ENCODE measurements at places on chromosomes 3 and 15.
A peak's percentile ranks its signal among the peaks of the same experiment; 100 is the strongest.

DNA sequence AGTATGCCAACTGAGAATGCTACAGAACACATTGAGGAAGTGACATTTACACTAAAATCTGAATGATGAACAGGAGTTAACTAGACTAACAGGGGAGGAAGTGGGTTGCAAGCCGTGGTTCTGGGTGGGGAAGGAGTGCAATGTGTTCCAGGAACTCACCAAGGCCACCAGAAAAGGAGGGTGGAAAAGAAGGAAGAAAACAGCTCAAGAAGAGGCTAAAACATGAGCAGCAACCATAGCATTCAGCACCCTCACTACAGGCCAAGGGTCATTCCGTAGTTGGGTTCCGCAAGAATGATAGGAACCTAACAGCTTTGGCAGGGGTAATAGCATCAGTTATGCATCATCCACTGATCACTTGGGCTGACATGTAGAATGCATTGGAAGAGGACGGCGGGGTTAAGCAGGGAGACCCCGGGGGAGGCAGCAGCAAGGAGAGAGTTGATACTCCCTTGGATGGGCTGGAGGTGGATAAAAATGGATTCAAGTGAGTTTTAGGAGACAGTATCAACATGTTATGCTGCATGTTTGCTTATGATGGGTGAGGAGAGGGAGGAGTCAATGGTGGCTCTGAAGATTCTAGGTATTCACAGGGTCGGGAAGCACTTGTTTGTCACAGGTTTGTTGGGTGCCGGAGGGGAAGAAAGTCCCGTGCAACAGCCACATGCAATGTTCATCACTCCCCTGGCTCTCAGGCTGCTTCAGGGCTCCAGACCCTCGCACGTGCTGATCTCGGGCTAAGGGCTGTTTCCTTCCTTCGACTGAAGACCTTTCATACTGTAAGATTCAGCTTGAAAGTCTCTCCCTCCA is 53.2 kb downstream of the LIPC start:
- no peak for DNase-seq

GRCh38 chr15:63180746-63181145 is 8.7 kb upstream of the RAB8B start:
- DNase-seq: no peak

DNA sequence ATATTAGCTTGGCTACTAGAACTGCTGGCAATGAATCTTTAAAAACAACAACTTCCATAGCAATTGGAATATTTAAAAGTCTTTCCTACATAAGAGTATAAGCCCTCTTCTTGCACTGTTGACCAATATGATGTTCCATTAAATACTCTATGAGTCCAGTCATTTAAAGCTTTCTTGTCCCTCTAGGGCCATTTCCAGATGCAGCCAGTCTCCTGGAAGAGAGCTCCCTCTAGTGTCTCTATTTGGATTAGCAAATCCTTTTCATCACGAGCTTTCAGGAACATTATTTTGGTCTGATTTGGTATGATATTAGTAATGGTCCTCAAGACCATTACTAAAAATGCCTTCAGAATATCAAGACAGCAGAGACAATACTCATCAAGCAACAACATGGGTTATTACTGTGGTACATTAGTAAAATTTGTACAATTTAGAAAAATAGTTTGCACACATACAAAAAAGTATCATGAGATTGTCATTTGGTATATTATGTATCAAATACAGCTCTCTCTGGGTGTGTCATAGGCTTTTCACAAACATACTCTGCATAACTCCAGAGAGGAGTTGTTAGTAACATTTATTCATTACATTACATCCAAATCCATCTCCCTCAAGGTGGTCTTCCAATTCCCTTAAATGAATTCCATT is 101.3 kb downstream of the DPH6 start:
- no peak for DNase-seq

- no peak for DNase-seq
Measured at GRCh38 chr3:190012314-190012782, 108.3 kb downstream of the P3H2 start.

- DNase-seq: peak; percentile 61
Measured at GRCh38 chr3:56783644-56784447, 17.9 kb downstream of the ARHGEF3 start.
